Thoracic aorta endothelial cell (primary cell): ENCODE measurements at places on chromosomes 5 and 9. TPM values are rescaled to one million over a fixed set of nuclear protein-coding genes. Genes with fewer than 3 reads are reported as not detected.

The TERT gene
- total RNA-seq = under 0.01 TPM in 1 of 2 replicates, not detected in the other

The PCDHA9 gene
- total RNA-seq = under 0.01 and 0.07 TPM in 2 replicates

The ANGPTL2 gene
- 13.7 and 22.1 TPM in 2 replicates for total RNA-seq

The ZNF618 gene
- total RNA-seq = 28.3 and 32.0 TPM in 2 replicates

The CCDC183 gene
- 0.13 TPM in 1 of 2 replicates, not detected in the other for total RNA-seq

The C9orf43 gene
- total RNA-seq = 0.66 and 1.0 TPM in 2 replicates

The DBH gene
- total RNA-seq = not detected in 2 replicates

The MCTP1 gene
- 86.0 and 100 TPM in 2 replicates for total RNA-seq

The OMD gene
- total RNA-seq = not detected in 2 replicates

The QRFP gene
- not detected in 2 replicates for total RNA-seq

The TRPM6 gene
- total RNA-seq = 0.13 and 0.14 TPM in 2 replicates

The EIF4EBP3 gene
- 0.53 and 1.7 TPM in 2 replicates for total RNA-seq

The SLC36A3 gene
- total RNA-seq = not detected in 2 replicates
